ENCODE measurements at places on chromosomes 11 and 22. TPM values are rescaled to one million over a fixed set of nuclear protein-coding genes. Genes with fewer than 3 reads are reported as not detected.

TRIM34 gene
- total RNA-seq = 1.6 TPM

PLAAT2 gene
- not detected for total RNA-seq

INS gene
- total RNA-seq = not detected

OR2AT4 gene
- total RNA-seq = not detected

FADS2 gene
- total RNA-seq = 146 TPM

PKDREJ gene
- total RNA-seq = under 0.01 TPM

CSTF3 gene
- 86.1 TPM for total RNA-seq

TUB gene
- 90.8 TPM for total RNA-seq

ADM2 gene
- total RNA-seq = under 0.01 TPM

C11orf52 gene
- total RNA-seq = not detected

SMIM35 gene
- total RNA-seq = not detected

SLC17A6 gene
- 17.2 TPM for total RNA-seq

OR4D5 gene
- total RNA-seq = not detected

TMEM151A gene
- 9.7 TPM for total RNA-seq

RAG2 gene
- total RNA-seq = not detected

ATM gene
- total RNA-seq = 216 TPM

SCUBE2 gene
- total RNA-seq = 7.2 TPM

TRIM29 gene
- total RNA-seq = not detected

OR56A1 gene
- total RNA-seq = 0.31 TPM

DDX6 gene
- 278 TPM for total RNA-seq
